NCI-H1436 treated with DMSO at 0.1 percent for 48 hours (cell line): ENCODE measurements at places on chromosomes 4 and X.

- no peak for DNase-seq
Observed at GRCh38 chrX:133482056-133482952, 67.0 kb upstream of the GPC4 start.

- DNase-seq: no peak
Observed at GRCh38 chr4:155597933-155598451, 68.7 kb upstream of the GUCY1A1 start.

GRCh38 chr4:99117876-99118693 is 26.0 kb downstream of the ADH4 start:
- DNase-seq: no peak

DNA sequence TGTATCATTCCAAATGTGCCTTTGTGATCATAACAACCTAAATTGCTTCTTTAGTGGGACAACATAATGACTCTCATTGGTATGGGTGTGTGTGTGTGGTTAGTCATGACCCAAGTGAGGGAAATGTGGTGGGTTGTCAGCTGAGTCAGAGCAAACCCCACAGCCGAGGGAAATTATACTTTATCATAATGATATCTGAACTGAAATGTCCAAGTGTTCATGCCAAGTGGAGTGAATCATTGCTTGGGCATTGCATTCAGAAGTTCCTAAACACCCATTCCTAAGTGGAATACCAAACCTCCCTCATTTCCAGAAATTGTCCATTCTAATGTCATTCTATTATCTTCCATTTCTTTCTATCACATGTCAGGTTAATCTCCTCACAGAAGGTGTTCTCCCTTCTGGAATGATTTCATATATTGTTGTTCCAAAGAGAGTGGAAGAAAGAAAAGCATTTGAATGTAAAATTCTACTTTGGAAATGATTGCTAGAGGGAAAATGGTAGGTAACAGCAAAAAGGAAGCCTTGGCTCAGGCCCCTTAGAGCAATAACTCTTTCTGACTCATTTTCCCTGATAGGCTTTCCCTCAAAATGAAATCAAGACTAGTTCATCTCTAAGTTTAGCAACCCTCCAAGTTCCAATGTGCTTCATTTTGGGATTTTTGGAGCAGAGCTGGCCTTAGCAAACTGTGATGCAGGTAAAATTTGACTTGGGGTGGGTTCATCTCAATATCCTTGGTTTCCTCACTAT is 230.7 kb upstream of the KCNIP4 start:
- DNase-seq: no peak

DNA sequence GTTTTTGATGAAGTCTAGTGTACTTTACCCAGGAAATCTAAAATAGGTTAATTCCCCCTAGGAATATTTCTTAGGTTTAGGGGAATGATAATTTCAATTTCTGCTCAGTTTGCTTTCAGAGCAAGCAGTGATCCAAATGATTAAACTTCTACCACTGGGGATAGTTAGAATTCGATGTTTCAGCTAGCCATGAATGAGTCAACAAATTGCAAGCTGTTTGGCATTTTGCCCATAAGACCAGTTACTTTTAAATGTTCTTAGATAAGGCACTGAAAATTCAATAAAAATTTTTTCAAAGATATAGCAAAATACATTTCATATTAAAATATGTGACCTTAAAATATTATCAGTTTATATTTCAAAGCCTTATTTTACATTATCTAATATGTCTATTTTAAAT is 993.6 kb downstream of the ARAP2 start:
- no peak for DNase-seq

- no peak for DNase-seq
Observed at GRCh38 chrX:123920105-123920785, 41.3 kb upstream of the STAG2 start.

GRCh38 chr4:183515411-183515810 is 10.6 kb downstream of the ING2 start:
- DNase-seq: no peak

DNA sequence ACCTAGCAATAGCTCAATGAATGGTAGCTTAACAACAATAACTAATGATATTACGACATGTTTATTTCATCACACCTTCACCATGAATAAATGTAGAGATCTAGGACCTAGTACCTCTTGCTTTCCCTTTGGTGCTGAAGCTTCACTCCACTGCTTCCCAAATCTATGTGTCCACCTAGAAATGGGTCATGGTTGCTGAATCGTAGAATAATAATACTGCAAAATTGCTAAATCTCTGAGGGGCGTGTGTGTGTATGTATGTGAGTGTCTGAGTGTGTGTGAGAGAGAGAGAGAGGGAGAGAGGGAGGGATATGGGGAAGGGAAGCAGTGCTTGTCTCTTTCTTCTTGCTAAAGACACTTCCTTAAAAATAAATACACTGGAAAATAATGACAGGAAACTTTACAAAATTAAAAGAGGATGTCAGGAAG is 109.3 kb upstream of the BMP2K start:
- no peak for DNase-seq

DNA sequence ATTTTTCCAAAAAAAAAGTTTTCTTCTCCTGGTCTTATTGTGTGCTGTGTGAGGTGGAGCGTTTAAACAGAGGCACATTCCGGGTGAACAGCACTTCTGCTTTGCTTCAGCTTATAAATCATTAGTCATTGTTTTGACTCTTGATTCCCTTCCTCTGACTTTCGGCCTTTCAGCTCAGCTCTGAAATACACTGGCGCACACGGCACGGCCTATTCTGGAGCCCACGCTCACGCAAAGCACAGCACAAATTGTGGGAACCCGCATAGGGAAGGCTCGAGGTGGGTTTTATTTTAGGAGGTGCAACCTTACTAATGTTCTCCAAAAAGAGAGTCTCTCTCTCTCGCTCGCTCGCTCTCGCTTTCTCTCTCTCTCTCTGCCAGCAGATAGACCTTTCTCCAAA is 4.0 kb downstream of the POU3F4 start:
- no peak for DNase-seq

DNA sequence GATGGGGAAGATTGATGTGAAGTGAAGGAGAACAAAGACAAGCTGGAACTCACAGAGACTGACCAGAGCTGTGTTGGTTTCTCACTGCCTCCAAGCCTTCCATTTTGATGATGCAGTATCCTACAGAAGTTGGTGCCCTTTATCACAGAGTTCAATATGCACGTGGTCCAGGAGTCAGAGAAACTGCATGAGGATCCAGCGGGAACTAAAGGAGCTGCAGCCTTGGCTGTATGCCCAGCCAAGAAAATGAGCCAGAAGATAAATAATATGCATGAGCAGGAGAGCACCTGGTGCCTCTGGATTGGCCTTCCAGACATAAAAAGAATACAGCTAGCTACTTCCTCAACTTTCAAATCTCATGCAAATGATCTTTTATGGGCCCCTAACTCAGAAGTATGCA is 44.3 kb upstream of the DCLK2 start:
- DNase-seq: peak; percentile 12

GRCh38 chrX:68928401-68928800 is 99.6 kb downstream of the EFNB1 start:
- no peak for DNase-seq

- DNase-seq: no peak
Observed at GRCh38 chr4:37139987-37140386, 104.6 kb upstream of the NWD2 start.

DNA sequence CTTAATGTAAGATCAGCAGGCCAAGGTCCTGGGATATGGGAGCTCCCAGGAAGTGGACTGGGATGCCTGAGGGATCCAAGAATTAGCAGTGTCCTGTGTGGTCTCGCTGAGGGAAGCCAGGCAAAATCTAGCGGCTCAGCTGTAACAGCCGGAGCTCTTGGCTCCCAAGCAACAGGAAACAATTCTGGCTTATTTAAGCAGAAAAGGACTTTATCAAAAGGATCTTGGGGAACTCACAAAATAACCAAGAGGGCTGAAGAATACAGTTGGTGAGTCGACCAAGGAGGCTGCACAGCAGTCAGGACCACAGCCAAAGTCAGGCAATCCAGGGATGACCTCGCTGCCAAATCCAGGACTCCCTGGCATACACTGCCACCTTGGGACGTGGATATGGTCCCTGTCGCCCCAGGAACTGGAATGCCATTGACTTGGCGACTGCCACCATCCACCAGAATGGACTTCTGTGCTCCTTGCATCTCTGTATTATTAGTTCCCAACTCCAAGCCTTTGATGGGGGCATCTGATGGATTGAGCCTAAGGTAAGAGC is 165.3 kb upstream of the BCOR start:
- DNase-seq: no peak

GRCh38 chr4:185671066-185671465 is 135.8 kb upstream of the PDLIM3 start:
- DNase-seq: no peak

DNA sequence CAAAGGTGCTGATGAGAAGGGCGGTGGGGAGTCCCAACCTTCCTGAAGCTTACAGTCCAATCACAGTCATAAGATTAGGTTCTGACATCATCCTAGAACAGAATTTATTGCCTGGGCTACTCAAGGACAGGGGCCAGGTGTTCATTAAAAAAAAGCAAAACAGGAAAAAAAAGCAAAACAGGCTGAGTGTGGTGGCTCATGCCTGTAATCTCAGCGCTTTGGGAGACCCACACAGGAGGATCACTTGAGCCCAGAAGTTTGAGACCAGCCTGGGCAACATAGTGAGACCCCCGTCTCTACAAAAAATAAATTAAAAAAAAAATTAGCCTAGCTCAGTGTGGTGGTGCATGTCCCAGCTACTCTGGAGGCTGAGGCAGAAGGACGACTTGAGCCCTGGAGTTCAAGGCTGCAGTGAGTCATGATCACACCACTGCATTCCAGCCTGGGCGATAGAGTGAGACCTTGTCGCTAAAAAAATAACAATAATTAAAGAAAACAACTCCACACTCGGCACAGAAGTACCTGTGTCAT is 3.0 kb downstream of the RAB9A start:
- no peak for DNase-seq

GRCh38 chrX:42195506-42195905 is 272.2 kb upstream of the CASK start:
- no peak for DNase-seq

DNA sequence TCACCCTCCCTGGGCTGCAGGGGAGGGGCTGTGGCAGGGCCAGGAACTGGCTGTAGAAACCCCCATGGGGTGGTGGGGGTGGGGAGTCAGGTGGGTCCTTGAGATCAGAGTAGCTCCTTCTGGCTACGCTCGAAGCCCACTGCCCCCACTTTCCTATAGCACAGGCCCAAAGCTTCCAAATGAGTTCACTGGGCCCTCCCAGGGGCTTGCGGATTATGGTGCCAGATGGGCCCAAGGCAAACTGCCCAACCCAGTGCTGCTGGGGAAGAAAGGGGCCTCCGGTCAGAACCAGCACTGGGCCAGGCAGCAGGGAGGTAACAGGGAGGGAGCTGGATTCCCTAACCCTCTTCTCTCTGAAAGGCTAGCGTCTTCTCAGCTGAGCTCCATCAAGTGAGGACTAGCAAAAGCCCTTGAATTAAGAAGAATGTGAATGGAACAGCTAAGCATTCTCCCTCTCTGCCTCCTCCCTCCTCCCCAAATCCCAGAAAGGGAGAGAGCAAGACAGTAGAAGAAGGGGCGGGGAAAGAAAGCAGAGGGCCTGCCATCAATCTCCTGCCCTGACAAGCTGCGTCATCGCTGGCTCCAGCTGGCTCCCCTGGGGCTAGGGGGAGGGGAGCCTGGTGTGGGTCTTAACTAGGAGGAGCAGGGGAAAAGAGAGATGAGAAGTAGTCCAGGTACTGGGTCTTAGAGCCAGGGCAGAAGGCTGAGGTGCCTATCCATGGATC is 34.7 kb downstream of the FRMPD3 start:
- DNase-seq: peak; percentile 78
